ENCODE measurements at places on chromosomes 7 and 10.

DNA sequence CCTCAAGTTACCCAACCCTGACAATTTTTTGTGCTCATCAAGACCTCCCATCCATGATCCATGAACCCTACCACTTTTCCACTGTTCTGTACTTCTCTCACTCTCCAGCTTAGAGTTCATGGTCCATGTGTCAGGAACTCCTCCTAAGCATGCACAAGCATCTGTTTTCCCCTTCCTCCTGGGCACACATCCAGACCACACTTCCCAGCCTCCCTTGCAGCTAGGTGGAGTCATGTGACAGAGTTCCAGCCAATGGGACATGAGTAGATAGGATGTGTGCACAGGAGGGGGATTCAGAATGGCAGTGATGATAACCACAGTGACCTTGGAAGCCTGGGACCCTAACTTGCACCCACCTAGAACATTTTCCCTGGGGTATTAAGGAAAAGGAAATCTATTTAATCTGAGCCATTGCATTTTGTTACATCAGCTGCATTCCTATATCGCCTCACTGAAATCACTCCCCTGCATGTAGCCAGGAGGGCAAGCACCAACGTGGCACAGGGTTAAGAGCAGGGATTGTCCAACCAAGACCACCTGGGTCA lies 9.6 kb upstream of the FRMPD2 start:
- DNase-seq = no peak

DNA sequence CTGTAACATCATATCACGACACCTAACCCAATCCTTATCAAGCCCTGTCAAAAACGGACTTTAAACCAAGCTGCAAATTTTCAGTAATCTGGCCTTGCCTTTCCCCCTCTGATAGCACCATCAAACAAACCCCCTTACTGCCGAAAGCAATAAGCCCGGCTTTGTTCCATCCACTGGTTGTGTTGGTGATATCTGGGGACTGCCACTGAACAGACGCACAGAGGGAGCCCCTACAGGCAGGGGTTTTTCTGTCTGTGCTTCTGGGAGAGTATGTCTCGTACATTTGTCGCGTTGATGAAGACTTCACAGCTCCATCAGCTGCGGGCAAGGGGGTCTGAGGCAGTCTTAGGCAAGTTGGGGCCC lies 550 bp upstream of the PLAU start:
- DNase-seq = no peak

GRCh38 chr10:127293640-127294039 lies 97.2 kb upstream of the INSYN2A start:
- no peak for DNase-seq

DNA sequence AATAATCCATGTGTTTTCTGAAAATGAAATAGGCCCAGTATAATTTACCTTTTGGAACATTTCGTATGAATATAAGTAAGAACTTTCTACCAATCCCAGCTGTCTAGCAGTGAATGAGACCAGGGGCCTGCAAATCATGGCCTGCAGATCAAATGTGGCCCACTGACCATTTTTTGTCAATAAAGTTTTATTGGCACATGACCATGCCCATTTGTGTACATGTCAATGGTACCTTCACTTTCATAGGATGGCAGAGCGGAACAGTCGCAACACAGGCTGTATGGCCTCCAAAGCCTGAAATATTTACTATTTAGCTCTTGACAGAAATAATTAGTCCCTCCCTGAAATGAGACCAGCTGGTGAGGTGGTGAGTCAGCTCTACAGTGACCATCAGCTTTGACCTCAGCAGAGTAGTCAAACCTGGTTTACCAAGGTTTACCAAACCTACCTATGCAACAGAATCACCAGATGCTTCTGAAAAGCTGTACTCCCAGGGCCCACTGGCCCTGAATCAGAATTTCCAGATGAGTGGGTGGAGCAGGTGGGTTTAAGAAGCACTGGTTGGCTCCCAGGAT lies 13.8 kb upstream of the C10orf90 start:
- DNase-seq = no peak

DNA sequence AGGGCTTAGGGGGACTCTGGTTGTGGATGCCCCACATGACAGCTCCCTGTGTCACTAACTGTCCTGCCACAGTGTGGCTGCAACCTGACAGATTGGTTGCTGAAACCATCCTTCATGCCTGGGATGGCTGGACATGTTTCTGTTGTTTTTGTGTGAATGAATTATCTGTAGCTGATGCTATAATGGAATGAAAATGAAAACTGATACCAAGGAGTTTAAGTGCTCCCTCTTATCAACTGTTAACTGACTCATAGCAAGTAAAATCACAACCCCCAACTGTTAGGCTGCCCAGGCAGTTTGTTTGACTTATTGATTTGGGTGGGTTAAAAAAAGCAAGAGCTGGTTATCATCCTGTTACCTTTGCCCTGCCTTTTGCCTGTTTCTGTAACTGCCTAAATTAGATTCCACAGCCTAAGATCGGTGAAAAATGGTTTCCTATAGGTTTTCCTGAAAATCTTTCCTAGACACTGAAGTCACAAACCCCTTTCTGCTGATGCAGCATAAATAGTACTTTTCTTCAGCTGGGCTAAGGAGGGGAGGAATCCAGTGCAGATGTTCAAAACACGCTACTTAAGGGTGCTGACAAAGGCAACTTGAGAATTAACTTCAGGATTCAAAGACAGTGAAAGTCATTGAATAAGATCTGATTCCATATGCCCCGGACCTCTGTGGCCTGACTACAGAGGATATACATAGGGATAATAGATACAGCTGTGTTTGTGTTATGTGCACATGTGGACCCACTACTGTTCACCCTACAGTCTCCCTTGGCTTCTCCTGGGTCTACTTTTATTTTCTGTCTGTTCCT lies 5.7 kb downstream of the FRAT2 start:
- no peak for DNase-seq

DNA sequence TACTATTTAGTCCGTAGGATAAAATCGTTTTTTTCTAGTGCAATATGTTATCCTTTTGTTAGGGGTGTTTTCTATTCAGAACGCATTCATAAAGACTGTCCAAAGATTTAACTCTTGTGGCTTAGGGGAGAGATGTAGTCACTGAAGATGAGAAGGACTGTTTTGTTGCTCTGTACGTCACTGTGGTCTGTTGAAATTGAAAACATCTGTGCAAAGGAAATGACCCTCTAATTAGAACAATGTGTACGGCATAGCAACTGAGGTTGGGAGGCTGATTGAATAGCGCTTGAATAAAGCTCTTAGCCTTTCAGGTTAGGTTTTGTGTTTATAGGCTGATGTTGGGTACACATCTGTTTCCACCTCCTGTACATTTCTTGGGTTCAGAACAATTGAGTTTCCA lies 453.4 kb upstream of the AKR1E2 start:
- no peak for DNase-seq

DNA sequence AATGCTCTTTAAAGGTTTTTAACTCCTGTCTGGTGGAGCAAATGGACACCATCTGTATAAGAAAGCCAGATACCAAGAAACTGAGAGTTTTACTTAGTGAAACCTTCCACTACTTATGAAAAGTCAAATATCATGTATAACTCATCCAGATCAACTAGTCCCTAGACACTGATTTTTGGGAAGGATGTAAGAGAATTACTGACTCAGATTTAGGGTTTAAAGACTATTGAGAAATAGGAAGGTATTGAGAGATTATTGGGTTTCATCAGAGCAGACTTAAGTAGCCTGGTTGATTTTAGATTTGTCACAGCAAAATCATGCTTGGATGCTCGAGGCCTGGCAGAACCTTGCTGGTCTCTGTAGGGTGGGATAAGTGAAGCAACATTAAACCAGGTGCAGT lies 3.1 kb downstream of the CSTF2T start:
- no peak for DNase-seq

GRCh38 chr10:71216363-71216695 lies 4.0 kb downstream of the UNC5B start:
- DNase-seq = no peak

GRCh38 chr7:54563329-54563916 lies 21.2 kb downstream of the VSTM2A start:
- DNase-seq = no peak

DNA sequence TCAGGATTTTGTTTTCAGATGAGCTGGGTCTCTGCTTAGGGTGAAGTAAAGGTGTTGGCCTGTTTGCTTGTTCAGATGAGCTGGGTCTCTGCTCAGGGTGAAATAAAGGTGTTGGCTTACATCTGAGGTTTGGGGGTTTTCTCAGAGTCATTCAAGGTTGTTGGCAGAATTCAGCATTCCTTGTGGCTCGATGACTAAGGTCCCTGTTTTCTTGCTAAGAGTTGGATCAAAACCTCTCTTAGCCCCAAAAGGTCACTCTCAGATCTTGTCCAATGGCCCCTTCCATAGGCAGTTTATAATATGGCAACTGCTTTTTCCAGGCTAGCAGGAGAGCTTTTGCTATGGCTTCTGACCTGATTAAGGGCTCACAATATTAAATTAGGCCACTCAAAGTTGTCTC lies 106.6 kb downstream of the ADAM22 start:
- no peak for DNase-seq

- no peak for DNase-seq
These were observed 308.3 kb downstream of the PHF14 start for GRCh38 chr7:11281953-11282352.

DNA sequence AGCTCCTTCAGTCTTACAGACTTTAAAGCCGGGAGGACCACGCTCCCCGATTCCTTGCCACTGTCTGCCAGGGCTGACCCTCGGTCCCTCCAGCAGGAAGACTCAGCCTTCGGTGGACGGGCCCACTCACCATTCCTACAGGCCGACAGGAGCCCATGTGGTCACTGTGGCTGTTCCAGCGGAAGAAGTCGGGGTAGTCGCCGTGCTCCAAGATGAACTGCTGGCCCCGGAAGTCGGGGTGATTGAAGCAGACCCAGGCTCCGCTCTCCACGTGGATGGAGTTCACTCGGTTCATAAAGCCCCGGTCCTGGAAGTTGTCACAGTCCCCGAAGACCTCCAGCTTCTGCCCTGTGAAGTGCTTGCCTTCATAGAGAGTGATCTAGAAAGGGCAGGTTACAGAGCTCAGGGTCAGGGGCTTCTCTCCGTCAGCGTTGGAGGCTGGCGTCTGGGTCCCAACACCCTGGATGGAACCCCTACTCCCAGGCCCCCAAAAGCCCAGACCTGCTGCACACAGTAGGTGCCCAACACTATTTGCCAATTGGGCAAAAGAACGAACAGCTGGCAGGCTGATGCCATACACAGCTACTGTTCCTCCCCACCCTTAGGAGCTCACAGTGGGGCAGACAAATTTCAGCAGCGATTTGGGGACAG lies 1.9 kb downstream of the CRYGN start:
- DNase-seq = no peak

GRCh38 chr10:85995791-85996190 lies 370.8 kb downstream of the GRID1 start:
- no peak for DNase-seq

DNA sequence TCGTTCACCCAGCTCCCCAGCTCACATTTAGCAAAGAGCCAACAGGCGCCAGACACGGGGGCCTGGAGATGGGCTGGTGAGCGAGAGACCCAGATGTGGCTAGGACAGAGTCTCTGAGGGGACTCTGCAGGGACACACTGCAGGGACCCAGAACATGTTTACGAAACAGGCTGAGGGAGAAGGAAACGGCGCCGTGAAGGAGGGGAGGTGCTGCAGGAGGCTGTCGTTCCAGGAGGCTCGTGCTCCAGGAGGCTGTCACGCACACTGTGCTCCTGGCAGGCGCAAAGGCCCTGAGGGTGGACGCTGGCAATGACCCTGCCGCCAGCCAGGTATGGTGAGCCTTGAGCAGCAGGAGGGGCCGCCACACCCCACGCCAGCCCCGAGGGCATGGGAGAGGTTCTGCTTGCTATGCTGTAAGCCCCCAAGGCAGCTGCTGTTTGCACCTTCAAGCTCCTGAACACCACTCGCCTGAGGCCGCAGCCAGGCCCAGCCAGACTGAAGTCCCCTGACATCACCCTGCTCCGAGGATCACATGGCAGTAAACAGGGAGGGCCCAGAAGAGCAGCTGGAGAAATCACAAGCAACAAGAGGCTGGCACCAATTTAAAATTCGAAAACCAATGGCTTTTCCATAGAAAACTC lies 27.3 kb downstream of the ADAP1 start:
- DNase-seq = no peak

GRCh38 chr10:69362471-69362954 lies 54.2 kb downstream of the TACR2 start:
- no peak for DNase-seq

DNA sequence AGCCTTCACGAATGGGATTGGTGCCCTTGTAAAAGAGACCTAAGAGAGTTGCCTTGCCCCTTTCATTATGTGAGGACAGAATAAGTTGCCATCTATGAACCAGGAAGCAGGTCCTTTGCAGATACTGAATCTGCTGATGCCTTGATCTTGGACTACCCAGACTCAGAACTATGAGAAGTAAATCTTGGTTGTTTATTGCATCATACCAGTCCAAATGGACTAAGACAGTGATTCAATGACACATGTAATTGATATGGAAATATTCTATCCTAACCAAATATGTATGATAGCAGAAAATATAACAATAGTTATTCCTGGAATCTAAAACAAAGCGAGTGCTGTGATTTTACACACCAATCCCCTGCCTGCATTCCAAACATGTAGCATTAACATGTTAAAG lies 17.0 kb upstream of the LYZL1 start:
- no peak for DNase-seq

GRCh38 chr10:27242951-27243551 lies 2.5 kb upstream of the ACBD5 start:
- DNase-seq = no peak

DNA sequence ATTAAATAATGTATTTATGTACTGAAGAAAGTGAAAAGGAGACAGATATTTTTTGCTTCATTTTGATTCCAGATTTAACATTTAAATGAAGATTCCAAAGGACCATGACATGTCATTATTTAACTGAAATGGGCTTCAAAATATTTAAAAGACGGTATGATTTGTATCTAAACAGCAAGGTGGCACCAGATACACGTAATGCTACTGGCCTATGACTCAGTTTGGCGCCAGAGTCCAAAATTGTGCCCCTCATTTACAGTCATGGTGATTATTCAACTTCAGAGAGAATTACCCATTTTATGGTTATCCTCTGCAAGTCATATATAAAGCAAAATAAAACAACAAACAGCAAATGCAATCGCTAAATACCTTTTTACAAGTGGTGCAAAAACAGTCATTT lies 94.5 kb downstream of the ETV1 start:
- DNase-seq = no peak

DNA sequence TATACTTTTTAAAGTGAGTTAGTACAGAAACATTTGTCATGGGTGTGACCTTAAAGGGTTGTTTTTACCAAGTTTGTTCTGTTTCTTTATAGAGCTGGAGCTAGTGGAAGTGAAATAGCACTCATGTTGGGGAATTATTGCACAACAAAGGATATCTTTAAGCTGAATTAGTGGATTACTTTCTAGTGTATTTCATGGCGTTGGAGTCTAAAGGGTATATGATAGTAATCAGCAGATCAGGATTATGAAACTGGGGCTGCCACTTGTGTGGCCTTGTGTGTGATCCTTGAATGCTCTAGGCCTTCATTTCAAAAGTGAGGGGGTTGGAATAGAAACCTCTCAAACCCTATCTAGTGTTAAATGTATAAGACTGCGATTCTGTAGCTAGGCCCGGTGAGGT lies 123.6 kb downstream of the LYZL1 start:
- no peak for DNase-seq

DNA sequence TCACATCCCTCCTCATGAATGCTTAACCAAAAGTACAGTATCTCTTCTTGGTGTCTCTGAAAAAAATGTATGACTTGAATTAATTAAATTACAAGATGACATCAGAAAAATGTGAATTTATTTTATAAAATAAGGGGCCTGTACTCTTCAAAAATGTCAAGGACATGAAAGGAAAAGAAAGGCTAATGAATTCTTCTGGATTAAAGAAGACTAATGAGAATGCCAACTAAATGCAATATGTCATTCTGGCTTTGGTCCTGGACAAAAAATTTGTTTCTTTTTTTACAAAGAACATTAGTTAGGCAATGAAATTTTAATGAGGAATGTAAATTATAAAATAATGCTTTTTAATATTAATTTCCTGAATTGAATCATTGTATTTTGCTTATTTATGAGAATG lies 1125.7 kb downstream of the DNAJB9 start:
- no peak for DNase-seq

All from NCI-H187 treated with DMSO at 0.1 percent for 48 hours (cell line).